Testis (tissue), 5 donors: ENCODE measurements at places on chromosomes 12 and 14.

DNA sequence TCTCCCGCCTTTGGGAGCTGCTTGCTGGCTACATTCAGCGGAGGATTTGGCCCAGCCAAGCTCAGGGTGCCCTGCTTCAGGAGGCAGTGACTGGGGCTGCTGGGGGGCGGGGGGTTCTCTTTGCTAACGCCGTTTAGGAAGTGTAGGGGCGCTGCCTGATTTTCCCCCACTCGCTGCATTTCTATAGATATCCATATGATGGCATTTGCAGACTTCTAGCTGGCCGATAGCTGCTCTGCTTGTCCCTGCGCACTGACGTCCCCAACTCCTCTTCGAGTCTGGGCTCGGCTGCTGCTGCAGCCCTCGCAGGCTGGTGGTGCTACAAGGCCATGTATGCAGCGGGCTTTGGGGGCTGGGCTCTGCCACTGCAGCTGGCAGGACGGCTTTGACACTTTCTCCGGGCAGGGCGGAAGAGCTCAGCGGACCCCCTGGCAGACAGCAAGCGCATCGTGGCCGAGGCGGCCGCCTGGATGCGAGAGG is 3.1 kb downstream of the LRFN5 start:
- peak; percentile 86 for DNase-seq

- no peak for DNase-seq
Measured at GRCh38 chr14:64191756-64192155, 102.4 kb downstream of the ESR2 start.

DNA sequence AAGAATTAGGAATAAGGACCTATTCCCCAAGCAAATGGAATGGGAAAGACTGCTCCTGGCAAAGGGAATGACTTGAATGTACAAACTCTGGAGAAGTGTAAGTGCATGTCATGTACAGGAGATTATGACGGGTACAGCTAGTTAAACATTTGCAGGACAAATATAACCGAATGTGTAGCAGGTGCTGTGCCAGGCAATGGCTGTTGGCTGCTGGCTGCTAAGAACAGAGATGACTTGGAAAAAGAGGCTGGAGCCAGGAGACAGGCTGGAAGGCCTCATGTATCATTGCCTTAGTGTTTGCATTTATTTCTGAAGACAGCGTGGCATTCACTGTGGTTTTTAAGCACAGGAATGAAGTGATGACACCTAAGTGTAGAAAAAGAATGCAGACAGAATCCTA is 136.8 kb downstream of the TTC8 start:
- no peak for DNase-seq

GRCh38 chr12:70724444-70724843 is 87.2 kb upstream of the PTPRB start:
- DNase-seq: no peak

DNA sequence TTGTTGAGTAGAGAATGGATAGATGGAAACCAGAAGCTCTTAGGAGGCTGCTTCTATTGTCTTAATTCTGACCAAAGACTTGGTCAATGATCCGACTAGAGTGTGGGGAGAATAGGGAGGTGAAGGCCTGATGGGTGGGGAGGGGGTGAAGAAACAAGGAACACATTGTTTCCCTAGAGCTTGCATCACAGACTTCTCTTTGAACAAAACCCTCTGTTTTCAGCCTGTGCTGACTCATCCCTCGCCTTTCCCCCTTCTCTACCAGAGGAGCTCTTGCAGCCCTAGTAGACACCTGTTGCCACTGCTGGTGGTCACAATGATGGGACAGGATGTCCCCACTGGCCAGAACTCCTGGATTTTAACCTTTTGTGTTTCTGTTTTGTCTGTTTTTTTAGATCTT is 46.8 kb upstream of the CISTR start:
- peak; percentile 34 for DNase-seq

- DNase-seq: no peak
Measured at GRCh38 chr12:21265932-21266331, 68.8 kb downstream of the SLCO1A2 start.
